NCI-H1417 (cell line): ENCODE measurements at places on chromosomes 4 and X.
A peak's percentile ranks its signal among the peaks of the same experiment; 100 is the strongest.

DNA sequence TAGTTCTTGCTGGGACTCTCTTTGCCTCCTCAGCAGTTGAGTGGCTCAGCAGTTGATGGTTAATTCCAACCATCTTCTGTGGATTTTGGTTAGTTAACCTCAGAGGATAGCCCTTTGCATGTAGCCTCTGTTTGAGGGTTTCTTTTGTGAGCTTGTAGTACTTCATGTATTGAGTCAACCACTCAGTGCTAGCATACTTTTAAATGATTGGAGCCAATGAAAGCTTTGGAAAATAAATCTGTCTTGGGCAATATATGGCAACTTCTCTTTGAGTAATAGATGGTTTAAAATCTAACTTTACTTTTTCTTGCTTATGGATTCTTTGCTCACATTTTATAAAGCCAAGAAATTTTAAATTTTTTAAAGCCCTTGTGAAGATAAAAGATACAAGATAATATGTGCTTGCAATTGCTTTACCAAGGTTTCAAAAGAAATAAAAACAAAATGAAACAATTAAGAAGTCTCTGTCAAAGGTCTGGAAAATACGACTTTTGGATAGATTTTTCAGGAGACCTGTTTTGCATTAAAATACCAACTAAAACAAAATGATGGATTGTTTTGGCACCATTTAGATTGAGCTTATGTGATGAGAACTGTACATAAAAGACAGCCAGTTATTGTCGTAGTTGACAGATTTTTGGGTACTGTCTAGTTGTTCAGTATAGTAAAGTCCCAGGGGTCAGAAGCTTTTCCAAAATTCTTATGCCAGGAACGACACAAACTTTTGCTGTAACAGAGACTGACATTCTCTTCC is 181.9 kb downstream of the SPRY1 start:
- DNase-seq, result no peak

- no peak for DNase-seq
These were observed 178.5 kb downstream of the NHS start for GRCh38 chrX:17553469-17553868.

DNA sequence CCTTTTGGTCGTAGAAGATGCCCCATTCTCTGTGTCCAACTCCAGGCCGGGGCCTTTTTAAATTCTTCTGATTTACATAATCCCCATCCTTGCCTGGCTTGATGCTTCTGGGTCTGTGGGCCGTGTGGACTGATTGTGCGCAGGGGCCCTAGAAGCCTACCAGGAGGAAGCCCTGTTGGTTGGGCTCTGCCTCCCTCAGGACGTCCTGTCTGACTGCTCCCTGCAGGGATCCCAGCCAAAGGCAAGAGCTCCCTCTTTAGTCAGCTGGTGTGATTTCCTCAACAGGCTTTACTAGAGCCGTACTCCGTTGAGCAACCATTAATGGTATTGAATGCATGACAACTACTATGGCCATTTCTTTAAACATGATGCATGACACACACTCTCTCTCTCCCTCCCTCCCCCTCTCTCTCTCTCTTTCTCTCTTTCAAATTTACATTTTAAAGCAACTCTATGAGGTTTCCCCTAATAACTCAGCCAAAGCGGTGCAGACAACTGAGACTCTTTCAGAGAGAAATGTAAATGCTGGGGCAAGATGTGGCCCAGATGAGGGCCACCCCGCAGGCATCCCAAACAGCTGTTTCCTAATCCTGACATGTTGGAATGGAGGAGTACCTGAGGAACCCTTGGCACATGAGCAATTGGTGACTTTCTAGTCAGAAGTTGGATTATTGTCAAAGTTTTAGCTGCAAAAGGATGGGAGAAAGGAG is 117.3 kb downstream of the DRD5 start:
- no peak for DNase-seq

DNA sequence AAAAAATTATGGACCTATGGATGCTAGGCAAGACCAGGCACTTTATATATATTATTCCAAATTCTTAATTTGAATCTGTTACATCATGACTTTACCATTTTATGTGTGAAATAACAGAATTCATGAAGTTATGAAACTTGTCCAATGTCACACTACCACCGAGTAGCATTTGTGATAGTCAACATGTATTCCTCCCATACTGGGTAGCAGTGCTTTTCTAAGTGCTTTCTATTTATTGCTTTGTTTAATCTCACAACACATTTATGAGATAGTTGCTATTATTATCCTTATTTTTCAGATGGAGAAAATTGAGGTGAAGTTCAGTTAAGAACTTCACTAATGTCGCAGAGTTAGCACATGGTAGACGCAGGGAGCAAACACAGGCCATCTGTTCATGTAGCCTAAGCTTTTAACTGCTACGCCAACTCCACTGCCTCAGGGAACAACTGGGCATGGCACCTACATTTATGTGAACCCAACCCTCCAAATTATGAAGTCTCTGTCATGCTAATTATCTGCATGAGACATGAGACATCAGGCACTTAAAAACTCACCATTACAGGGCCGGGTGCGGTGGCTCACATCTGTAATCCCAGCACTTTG is 20.8 kb downstream of the GUCY1A1 start:
- no peak for DNase-seq

DNA sequence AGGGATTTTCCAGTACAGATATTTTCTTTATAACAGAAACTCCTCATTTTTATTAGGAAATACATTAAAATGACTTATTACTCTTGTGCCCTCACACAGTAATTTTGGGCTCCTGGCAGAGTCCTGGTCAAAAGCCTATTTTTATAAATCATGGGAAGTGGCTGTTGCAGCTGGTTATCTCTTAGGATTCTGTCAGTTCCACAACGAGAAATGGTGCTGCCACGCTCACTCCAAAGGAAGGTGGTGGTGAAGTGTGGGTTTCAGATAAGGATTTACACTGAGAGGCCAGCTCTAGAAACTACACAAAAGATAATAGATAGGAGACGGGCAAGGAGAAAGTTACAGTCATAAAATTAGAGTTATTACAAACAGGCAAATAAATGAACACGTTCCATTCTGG is 159.2 kb upstream of the FAM241A start:
- no peak for DNase-seq

GRCh38 chr4:55395529-55396307 is at the start of gene TMEM165:
TSS of gene TMEM165 (plus strand) at chr4:55395957. CDS start at chr4:55396190, 233 bp downstream.
- peak; percentile 93 for DNase-seq
